ENCODE measurements at places on chromosomes 12 and 14.

GRCh38 chr12:28415755-28416154, 225.5 kb downstream of the CCDC91 start:
- no peak for DNase-seq

DNA sequence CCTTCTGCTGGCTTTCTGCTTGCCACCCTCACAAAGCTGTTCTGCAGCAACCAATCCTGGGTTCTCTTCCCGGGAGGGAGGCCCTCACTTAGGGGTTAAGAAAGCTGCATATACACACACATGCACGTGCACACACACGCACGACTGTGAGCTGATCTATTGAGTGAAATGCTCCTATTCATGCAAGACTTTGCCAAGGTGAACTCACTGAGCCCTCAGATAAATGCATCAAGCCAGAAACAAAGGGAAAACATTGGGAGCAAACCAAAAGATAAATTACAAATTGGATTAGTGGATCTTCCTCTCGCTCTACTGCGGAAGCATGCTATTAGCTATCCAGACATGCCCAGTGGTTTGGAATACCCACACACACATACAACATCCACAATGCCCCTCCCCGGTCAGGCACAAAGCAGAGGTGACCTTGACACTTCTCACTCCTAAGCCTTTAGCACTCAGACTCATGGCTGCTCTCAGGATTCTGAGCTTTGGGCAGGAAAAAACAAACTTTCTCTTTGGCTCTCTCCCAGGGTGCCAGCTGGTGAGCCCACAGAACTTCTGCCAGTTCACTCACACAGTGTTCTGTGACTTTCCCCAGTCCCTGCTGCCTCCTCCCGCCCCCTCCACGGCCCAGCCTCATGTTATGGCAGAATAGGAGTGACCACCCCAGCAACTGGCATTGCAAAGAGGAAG, 320.0 kb downstream of the DPF3 start:
- DNase-seq = no peak

DNA sequence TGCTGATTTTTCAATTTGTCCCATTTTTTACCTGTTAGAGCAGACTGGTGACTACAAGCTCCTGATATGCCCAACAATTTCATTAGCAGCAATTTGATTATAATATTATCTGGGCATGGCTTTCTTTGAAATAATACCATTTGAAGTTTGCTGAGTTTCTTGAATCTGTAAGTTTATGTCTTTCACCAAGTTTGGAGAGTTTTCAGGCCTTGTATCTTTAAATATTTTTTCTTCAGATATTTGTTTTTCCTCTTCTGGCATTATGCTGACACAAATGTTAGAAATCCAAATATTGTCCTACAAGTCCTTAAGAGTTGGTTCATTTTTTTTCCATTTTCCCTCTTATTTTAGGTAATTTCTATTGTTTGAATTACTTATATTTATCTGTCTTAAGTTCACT, 30.4 kb downstream of the SLC2A13 start:
- no peak for DNase-seq

DNA sequence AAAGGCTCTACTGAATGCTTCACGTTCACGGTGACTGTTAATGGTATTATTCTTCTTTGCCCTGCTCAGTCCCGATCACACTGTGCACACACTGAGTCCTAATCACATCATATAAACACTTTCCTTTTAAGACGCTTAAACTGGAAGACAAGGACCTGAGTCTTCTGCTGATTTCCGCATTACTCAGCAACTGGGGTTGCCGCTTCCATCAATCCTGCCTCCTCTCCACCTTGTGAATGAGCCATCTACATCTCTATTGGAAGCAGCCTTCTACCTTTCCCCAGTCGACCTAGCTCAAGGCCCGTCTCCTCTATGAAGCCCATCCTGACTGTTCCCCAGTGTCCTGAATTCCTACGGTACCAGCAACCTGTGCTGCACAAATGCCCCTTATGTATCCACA, 104.7 kb downstream of the NCOR2 start:
- DNase-seq = no peak

GRCh38 chr12:80954857-80955520, 17.3 kb upstream of the LIN7A start:
- DNase-seq = no peak

GRCh38 chr14:47606566-47606965, 68.8 kb downstream of the MDGA2 start:
- DNase-seq = no peak

- no peak for DNase-seq
These were observed 59.3 kb downstream of the PHETA1 start for GRCh38 chr12:111309584-111309983.

GRCh38 chr14:31895206-31895605, 181.9 kb upstream of the ARHGAP5 start:
- DNase-seq = no peak

- DNase-seq = no peak
These were observed 28.3 kb downstream of the TMEM120B start for GRCh38 chr12:121740847-121741246.

DNA sequence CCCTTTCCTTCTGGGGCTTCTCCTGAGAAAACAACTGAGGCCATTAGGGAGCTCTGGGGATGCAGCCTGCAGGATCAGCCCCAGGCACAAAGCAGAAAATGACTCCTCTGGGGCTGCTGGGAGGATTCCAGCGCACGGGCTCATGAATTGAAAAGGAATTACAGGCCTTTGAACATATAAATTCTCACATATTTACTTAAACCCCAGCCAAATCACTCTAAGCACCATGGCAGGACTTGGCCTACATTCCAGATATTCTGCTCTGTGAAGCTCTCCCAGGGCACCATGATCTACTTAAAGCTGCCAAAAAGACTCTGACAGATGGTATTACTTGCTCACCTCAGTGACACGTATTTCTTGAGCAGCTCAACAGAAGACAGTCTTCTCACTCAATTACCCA, 87.2 kb downstream of the ZFC3H1 start:
- no peak for DNase-seq

GRCh38 chr14:50955373-50956043, 11.2 kb upstream of the PYGL start:
- DNase-seq = no peak

DNA sequence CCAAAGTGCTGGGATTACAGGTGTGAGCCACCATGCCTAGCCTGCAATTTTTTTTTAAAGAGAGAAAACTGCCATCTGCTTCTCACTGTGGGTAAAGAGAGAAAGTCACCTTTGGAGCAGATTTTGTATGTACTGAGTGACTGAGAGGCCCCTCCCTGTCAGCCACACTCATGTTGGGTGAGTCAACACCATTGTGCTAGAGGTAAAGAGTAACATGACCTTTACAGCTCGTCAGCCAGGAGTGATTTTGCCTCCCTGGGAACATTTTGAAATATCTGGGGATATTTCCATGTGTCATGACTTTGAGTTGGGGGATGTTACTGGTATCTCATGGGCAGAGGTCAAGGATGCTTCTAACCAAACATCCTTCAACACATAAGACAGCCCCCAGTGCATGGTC, 115.2 kb downstream of the KSR2 start:
- DNase-seq = no peak

GRCh38 chr14:100498068-100498467, 89.1 kb downstream of the BEGAIN start:
- no peak for DNase-seq

GRCh38 chr12:6828781-6829535, 751 bp downstream of the P3H3 start:
- no peak for DNase-seq

DNA sequence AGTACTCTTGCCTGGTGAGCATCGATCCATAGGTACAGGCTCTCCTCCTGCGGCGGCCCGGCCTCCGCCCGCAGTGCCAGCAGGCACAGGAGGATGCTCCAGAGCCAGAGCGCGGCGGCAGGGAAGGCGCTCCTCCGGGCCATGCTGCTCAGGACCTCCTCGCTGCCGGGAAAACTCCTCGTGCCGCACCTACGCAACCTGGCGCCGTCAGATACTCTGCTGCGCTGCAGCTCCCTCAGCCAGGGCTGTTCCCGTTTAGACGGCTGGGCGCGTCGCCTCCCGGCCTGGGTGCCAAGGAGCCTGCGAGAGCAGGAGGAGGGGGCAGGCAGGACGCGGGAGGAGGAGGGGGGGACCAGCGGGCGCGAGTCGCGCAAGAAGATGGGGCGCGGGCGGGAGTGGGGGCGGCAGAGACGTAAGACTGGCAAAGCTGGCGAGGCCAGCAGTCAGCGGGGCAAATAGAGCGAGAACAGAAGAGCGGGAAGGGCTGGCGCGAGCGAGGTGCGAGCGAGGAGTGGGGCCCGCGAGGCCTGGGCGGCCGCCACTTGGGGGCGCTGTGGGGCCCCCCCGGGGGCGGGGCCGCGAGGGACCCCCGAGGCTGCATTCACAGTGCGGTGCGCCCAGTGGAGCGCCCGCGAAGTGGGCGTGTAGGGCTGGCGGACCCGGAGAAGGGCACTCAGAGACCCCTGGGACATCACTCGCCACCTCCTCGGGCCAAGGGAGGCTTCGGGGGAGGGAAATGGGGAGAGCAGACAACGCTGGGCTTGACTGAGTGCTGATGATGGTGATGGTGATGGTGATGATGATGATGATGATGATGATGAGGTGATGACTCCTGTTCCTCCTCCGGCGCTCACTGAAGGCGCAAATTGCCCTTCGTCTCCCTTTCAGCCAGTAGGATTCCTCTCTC, at the start of gene WIF1:
Gene WIF1 (minus strand): TSS at position 257 of the 907 bp plus-strand sequence. CDS start 114 bp downstream, at position 143.
- DNase-seq = no peak

DNA sequence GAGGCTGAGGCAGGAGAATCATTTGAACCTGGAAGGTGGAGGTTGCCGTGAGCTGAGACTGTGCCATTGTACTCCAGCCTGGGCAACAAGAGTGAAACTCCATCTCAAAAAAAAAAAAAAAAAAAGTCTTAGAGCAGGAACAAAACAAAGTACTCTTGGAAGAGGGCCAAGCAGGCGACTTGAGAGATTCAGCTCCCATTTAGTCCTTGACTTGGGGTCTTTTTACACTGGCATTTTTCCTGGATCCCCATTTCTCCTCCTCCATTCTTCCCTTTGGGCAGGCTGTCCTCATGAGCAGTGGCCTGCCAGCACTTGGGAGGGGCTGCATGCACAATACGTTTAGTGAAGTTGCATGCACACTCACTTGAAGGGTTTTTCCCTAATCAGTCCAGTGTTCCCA, 72.9 kb downstream of the C14orf132 start:
- no peak for DNase-seq

DNA sequence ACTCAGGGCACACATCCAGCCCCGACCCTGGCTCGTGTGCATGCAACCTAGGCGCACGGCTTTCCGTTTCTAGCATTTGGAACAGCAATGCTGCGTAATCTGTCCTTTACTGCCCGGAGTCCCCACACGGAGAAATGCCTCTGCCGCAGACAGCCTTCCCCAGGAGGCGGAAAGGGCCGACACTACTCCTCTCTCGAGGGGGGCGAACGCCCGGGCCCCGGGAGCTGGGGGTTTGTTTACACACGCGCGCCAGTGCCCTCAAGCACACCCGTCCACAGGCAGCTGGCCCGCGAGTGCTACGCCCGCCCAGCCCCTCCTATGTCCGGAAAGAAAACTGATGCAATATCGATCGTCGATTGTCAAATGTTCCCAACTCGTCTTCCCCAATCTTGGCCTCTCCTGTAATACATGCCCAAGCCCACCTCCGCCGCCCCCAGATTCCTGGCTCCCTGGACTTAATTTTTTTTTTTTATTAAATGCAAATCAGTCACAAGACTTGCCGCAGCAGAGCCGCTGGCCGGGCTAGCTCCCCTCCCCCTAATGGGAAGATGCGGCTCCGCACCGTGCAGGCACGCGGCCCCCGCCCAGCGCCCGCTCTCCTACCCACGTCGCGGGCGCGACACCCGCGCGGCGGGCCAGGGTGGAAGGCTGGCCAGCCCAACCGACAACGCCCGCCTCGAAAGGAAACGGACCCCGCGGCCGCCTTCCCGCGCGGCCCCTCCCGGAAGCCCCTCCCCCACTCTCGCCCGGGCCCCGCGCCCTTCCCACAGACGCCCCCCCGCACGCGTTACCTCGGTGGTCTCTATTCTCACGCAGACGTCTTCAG, 642 bp downstream of the SLC38A2 start:
- peak; percentile 15 for DNase-seq

All from stimulated activated CD8-positive, alpha-beta memory T cell treated with anti-CD3 and anti-CD28 coated beads, Interleukin-12 subunit alpha, Interleukin-12 subunit beta, amount 100 ng/mL, for 1 hour (primary cell).